Activated CD8-positive, alpha-beta memory T cell treated with anti-CD3 and anti-CD28 coated beads, Interleukin-2, amount 50 U/mL, for 48 hours (primary cell): ENCODE measurements at places on chromosomes 7 and 10.

DNA sequence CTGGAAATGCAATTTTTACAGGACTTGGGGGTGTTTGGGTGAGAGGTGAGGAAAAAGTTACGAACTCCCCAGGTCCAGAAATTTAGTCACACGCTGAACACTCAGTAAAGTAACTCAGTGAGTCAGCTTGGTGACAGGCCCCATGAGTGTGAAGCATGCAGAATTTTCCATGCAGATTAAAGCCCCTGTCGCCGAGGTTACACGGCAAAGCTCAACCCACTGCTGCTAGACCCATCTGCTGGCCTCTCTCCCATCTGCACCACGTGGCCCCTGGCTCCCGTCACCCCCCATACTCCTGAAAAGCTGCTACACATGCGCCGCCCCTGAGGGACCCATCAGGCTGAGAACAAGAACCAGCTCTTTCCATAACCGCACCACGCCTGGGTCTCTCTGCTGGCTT is 7.0 kb upstream of the MMP21 start:
- DNase-seq = peak; percentile 34

GRCh38 chr10:112115781-112116385 is 67.7 kb downstream of the GPAM start:
- peak; percentile 70 for DNase-seq

- DNase-seq = no peak
These were observed 68.5 kb upstream of the SVIL start for GRCh38 chr10:29703271-29703670.

DNA sequence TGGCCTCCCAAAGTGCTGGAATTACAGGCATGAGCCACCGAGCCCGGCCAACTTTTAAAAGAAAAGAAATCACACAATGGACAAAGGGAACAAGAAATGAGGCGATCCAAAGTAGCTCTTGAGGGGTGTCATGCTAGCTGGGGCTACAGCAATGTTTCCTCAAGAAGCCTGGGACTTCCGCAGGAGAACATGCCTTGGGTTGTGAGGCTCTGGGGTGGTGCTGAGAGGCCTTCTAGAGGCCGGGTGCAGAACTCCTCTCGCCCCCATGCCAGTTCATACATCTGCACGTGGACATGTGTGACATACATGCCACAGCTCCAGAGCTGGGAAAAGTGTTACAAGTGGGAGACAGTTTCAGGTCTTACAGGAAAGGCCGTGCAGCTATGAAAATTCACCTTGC is 238.2 kb downstream of the SKAP2 start:
- no peak for DNase-seq

- no peak for DNase-seq
These were observed 89.0 kb downstream of the PHTF2 start for GRCh38 chr7:77887567-77887966.

GRCh38 chr10:85645926-85646711 is 720.5 kb downstream of the GRID1 start:
- DNase-seq = no peak

GRCh38 chr7:134443396-134444070 is 15.4 kb downstream of the AKR1B1 start:
- DNase-seq = no peak

GRCh38 chr7:27424231-27424630 is 181.6 kb downstream of the EVX1 start:
- DNase-seq = no peak

DNA sequence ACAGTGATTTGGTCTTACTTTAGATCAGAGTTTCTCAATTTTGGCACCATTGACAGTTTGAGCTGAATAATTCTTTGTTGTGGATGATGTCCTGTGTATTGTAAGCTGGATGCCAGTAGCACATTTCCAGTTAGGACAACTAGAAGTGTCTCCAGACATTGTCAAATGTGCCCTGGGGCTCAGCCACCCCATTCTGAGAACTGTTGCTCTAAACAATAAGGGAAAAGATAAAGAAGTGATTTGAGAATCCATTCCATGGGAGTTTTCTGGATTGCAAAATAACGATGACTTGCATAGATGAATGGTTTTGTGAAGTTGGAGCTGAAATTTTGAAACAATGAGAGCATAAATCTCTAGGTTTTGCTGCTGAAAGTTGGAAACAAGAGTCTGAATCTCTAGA is 44.6 kb downstream of the NUP205 start:
- DNase-seq = no peak

DNA sequence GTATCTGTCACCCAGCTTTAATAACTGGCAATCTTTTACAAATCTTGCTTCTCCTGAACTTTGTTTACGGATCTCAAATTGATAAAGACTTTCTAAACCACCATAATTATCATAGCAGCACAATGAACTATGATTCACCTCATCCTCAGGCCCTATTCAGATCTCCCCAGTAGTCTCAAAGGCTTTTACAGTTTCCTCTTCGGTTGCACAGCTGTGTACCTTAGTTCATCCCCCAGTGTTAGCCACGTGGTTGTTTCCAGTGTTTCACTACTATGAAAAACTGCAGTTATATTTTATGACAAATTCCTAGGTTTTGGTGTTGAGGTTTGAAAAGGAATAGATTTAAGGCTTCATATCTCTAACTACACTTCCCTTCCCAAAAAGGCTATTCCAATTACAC is 24.9 kb downstream of the PAXIP1 start:
- no peak for DNase-seq

DNA sequence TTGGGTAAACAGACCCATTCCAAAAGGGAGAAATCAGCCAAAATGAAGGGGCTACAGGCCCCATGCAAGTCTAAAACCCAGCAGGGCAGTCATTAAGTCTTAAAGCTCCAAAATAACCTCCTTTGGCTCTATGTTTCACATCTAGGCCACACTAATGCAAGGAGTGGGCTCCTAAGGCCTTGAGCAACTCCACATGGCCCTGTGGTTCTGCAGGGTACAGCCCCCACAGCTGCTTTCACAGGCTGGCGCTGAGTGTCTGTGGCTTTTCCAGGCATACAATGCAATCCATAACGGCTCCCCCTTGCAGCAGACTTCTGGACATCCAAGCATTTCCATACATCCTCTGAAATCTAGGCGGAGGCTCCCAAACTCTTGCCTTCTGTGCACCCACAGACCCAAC is 9.0 kb downstream of the TMEM243 start:
- DNase-seq = no peak

- no peak for DNase-seq
These were observed 91.7 kb upstream of the PDGFA start for GRCh38 chr7:611281-611810.

DNA sequence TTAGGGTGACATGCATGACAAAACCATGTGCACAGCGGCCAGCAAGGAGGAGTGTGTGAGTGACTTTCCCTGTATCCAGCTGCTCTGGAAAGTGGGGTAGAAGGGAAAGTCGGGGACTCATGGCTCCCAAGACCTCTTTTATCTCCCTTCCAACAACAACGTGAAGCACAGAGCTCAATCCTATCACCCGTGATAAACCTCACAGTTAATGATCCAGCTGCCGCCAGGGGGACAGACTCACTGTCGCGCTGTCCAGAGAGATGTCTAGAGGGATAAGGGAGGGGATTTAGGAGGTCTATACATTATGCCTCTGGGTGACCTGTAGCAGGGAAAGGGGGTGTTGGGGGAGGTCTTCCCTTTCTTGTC is 84.0 kb upstream of the SMNDC1 start:
- DNase-seq = no peak

DNA sequence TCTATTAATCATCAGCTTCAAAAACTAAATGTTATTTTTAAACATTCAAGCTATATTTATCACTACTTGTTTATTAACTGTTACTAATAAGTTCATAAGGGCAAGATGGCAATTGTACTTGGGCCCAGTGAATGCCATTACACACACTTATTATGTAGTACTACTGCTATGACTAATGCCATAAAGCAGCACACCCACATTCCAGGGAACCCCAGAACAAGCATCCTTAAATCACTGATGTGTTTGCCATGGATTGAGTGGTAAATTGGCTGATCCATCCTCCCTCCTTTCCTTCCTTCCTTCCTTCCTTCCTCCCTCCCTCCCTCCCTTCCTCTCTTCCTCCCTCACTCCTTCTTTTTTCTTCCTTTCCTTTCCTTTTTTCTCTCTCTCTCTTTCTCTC is 37.4 kb upstream of the RSU1 start:
- no peak for DNase-seq

- DNase-seq = peak; percentile 26
These were observed 135.8 kb upstream of the UNC5B start for GRCh38 chr10:71076473-71077142.

DNA sequence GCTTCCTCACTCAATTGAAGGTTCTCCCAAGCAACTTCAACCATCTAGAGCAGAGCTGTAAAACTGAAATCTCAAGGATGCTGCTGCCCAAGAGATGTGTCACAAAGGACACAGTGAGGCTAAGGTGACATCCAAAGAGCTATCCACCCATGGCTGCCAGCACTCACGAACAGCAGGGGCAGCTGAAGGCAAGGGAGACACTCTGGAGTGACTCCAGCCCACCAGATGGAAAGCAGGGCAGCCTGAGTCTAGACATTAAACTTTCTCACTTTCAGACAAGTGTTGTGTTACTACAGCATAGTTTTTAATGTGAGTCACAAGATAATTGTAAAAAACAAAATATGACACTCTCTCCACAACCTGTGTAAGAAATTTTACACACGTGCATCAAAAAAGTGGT is 113.5 kb downstream of the LARP4B start:
- no peak for DNase-seq

DNA sequence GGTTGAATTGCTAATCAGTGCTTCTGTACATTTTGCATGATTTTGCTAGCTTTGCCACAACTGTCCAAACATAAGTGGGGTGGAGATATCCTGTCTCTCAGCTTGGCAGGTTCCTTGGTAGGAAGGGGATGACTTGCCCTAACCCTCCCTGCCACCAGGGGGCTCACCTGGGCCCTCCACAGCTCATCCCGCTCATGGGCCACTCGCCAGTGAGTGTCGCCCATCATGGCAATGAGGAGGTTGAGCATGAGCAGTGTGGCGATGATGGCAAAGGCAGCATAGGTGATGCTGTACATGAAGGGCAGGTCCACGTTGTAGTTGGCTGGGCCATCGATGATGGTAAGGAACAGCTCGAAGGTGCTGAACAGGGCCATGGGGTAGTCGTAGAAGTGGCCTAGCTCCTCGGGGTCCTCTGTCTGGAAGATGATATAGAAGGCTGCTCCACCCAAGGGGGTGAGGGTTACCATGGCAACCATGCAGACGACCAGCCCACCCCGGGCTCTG is 12.2 kb downstream of the TRPV6 start:
- peak; percentile 75 for DNase-seq

- no peak for DNase-seq
These were observed 3.4 kb upstream of the FUOM start for GRCh38 chr10:133361227-133361626.

- DNase-seq = no peak
These were observed 193.3 kb upstream of the KCND2 start for GRCh38 chr7:120079704-120080103.

- DNase-seq = peak; percentile 52
These were observed at the start of gene ZNF804B for GRCh38 chr7:88759230-88760135. TSS of gene ZNF804B (plus strand) at chr7:88759700. CDS start at chr7:88759977, 277 bp downstream.

DNA sequence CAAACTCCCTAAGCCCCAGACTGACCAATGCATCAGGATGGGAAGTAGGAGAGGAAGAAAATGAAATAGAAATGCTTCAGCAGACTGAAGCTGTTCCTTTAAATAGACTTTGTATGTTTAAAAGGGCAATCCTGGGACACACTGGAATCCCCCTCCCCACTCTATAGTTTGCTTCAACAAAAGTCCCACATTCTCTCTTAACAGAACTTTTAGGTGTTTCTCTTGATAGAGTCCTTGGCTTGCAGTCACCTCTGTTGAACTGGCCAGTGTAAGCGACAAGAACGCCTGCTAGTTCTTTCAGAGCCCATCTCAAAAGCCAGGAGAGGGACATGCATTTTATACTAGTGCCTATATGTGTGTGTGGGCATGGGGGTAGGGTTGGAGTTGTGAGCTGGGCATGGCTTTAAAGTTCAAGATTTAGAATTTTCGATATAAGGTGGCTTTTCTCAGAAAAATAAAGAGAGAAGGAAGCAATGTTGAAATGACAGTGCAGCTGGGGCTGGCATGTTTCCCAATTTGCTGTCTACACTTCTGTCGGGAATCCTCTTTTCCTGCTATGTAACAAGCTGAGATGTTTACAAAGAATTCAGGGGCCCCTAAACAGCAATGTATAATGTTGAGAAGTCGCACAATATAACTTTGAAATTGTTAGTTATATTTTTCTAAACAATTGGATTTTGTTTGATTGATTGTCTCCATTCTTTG is 2.1 kb downstream of the TBX20 start:
- DNase-seq = no peak

DNA sequence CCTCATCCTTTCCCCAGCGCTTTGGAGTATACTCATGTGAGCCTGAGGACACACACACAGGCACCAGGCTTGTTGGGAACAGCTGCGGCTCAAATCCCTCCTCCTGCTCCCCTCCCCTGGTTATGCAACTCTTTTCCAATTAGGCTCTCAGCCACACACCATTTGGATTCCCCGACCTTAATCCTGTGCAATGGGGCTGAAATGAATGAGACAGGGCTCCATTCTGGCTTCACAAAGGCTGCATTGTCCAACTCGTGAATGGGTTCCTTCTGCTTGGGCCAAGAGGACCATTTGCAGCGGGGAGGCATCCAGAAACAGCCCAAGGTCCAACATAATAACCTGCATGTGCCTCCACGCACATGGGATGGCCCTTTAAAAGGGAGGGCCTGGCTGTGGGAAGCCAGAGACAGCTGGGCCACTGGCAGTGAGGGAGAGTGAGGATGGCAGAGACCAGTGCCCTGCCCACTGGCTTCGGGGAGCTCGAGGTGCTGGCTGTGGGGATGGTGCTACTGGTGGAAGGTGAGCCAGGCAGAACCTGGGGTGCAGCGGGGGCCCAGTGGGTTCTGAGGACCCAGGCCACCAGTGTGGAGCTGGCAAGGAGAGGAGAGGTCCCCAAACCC is at the start of gene RGR:
TSS of gene RGR (plus strand) at position 403 of the 620 bp plus-strand sequence. CDS start at position 441, 38 bp downstream.
- no peak for DNase-seq

DNA sequence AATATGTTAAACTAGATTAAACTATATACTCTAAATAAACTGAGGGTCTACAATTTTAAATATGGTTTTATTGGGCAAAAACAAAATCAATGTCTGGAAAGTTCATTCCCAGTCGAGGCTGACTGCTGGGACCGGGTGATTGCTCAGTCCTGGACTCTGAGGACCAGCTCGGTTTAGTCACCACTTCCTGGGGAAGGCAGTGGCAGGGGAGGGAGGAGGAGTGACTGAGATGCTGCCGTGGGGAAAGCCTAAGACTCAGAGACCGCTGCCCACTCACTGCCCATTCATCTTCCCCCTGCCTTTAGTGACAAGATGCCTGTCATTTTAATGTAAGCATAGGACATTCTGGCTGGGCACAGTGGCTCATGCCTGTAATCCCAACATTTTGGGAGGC is 29.0 kb downstream of the ATOH7 start:
- no peak for DNase-seq

- DNase-seq = no peak
These were observed 4.3 kb upstream of the ZNF503 start for GRCh38 chr10:75405598-75406461.

- no peak for DNase-seq
These were observed 409.8 kb upstream of the NPVF start for GRCh38 chr7:25638068-25638467.

- DNase-seq = no peak
These were observed 111.0 kb upstream of the JAZF1 start for GRCh38 chr7:28291559-28291958.
